H1 (cell line): ENCODE measurements at places on chromosomes 11 and 22.

GRCh38 chr11:2899080-2899783, 13.7 kb upstream of the CDKN1C start:
- DNase-seq = no peak

DNA sequence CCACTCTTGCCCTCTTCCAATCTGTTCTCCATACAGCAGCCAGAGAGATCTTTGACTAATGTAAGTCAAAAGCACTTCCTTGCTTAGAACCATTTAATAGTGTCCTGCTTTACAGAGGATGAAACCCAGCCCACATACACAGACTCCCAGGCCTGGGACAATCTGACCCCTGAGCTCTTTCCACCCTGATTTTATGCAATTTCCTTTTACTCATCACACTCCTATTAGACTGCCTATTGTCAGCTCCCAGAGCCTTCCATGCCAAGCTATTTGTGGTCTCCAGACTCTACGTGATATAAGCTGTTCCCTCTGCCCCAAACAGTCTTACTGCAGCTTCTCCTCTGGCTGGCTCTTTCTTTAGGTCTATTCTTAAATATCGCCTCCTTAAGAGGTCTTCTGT, 28.1 kb downstream of the ME3 start:
- DNase-seq = no peak

- no peak for DNase-seq
These were observed 158.5 kb downstream of the ADAMTS15 start for GRCh38 chr11:130606781-130607511.

DNA sequence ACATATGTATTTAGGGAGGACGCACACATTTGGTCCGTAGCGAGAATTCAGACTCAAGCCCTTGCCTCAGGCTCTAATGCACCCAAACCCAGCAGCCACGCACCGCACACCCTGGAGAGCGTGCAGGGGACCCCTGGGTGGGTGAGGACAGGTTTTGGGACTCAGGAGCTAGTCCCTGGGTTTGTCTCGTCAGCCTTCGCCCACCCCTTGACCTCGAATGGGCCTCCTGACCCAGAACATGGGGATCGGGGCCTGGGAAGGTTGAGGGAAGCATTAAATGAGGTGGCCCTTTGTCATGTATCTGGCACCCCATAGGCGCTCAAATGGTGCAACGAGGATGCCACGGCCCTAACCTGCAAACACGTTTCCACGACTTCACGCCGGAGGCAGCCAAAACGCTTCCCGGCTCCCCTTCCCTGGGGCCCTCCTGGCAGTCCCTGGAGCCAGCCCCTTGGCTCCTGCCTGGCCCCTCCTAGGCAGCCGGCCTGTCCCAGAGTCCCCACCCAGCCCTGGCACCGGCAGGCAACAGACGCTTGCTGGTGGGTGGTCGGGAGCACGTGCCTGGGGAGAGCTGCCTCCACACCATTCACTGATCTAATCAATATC, 5.5 kb upstream of the LINC01488 start:
- peak; percentile 67 for DNase-seq

DNA sequence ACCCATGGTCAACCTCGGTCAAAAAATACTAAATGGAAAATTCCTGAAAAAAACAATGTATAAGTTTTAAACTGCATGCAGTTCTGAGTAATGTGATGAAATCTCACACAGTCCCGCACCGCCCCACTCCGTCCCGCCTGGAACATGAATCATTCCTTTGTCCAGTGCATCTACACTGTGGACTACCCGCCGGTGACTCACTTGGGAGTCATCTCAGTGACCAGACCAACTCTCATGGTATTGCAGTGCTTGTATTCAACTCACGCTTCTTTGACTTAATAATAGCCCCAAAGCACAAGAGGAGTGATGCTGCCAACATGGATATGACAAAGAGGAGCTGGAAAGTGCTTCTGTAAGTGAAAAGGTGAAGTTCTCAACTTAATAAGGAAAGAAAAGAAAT, 48.8 kb downstream of the ARHGAP32 start:
- DNase-seq = peak; percentile 17

- DNase-seq = no peak
These were observed 791.2 kb downstream of the BRD1 start for GRCh38 chr22:49036513-49036912.

- DNase-seq = no peak
These were observed 5.9 kb upstream of the SOX10 start for GRCh38 chr22:37990301-37990700.

DNA sequence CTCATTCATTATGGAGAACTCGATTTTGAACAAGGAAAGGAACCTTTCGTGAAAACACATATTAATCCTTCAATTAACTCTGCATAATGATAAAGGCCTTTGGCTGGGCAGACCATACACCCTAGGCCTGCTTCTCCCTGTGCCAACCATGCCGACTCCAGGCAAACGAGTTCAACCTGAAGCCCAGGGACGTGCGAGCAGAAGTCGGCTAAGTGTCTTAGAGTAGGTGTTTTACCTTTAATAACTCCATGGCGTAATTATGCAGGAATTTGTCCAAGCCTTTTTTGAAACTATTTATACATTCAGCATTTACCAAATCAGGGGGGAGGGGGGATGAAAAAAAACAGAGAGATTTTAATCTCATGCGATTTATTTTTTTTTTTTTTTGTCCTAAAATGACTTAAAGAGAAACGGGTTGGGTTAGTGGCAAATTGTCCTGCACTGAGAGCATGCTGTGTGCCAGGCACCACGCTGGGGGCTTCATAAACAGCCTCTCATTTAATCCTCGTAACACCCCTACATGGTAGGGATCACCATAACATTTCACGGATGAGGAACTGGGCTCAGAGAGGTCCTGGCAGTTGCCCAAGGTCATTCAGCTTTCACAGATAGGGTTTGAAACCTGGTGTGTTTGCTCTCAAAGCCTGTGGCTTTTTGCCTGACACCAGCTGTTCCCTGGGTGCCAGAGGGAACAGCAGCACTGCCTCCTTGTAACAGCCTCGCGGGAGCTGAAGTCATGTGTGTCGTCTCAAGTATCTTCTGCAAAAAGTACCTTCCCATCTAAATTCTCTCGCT, 423.9 kb downstream of the MN1 start:
- DNase-seq = no peak

DNA sequence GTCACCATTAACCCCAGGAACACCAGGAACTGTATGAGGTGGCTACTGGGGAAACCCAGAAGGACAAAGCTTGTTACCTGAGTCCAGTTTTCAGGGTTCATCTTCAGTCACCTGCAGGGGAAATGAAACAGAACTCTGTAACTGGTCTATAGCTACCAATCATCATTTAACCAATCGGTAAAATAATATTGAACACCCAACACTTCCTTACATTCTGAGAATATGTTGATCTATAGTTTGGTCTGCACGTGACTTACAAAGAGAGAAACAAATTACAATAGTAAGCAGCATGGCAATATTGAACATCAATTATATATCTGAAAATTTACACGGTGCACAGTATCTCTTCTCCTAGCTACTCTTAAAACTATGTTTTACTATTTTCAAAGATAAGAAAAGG, at the start of gene OR6T1:
Gene OR6T1 (minus strand): TSS at position 101 of the 400 bp plus-strand sequence. CDS start 0 bp downstream, at position 101.
- DNase-seq = no peak

DNA sequence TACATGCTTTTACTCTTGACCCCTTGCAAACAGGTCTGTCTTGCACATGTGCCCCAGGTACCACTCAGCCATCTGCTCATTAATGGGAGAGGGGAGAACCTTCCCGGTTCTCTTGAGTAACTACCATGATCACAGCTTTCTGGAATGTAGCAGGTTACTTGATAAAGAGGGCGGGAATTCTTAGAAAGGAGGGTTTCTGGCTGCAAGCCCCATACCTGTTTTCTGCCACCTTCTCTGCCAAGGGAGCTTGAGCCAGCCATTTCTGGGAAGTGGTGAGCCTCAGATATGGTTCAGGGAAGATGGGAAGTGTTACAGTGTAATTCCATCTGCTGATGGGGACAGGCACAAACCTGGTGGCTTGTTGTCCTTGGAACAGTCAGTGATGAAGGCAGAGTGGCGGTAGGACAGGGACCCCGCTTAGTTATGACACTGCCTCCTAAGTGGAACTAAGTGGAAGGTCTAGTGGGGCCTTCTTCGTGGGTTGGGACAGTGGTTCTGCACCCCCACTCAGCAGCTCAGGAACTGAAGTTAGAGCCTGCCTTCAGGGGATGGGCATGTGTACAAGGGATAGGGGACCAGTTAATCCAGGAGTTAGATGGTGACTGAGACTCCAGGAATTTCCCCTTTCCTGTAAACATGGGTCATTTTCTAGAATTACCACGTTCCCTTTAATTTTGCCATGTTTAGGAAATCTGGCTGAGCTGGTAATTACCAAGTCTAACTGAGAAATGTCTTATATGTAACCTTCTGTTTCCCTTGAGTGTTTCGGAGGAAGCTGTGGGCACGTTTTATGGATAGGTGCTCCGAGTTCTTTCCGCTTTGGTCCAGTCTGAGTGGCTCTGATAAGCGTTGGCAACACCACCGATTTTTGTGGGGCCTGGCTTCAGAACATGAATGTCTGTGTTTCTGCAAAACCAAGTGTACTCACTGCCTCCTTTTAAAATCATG, 35.3 kb downstream of the BCR start:
- no peak for DNase-seq

GRCh38 chr11:65355013-65355775, 643 bp downstream of the TIGD3 start:
- DNase-seq = peak; percentile 71

GRCh38 chr11:15905366-15906104, 450.8 kb downstream of the SOX6 start:
- DNase-seq = no peak

DNA sequence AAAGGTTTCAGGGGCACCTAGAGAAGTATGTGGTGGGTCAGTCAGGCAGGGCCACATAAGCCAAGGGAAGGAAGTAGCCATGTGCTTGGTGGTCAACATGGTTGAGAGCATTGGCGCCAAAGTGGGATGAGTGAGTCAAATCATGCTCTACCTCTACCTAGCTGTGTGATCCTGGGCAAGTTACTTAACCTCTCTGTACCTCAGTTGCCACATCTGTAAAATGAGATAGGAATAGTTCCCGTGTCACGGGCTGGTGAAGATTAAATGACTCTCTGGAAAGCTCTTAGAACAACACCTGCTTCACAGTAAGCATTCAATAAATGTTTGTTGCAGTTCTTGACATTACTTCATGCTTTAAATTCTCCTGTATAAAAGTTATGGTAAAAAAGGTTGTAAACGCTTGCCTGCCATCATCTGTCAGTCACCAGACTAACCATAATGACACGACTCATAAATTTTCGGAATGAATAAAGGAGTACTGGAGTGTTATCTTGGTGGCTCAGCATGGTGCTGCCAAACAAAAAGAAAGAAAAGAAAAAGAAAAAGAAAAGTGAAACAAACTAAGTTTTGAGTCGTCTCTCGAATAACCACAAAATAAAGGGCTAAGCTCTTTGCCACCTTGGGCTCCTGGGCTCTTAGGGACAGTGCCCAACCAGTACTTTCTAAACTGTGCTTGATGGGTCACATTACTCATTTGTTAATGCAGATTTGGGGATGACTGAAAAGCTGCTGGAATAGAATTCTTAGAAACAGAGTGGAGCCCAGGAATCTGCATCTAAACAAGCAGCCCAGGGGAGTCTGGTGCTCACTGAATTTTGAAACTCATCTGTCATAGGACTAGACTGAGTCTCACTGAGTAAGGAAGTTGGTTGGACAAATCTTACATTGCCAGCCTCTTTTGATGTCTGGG, 107.6 kb downstream of the LDLRAD3 start:
- no peak for DNase-seq

DNA sequence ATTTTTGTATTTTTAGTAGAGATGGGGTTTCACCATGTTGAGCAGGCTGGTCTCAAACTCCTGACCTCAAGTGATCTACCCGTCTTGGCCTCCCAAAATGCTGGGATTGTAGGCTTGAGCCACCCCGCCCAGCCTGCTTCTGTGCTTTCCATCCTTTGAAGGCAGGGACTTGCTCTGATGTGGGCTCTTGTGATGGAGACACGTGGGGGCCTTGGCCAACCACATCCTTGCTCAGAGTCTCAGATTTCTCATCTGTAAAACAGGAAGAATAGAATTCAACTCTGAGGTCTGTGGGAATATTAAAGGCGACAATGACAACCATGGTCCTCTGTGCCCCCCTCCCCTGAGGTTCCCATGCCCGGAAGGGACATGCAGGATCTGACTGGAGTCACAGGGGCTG, 3.8 kb upstream of the GGA1 start:
- DNase-seq = no peak

- DNase-seq = peak; percentile 38
These were observed 41.0 kb upstream of the EIF3D start for GRCh38 chr22:36569999-36570398.

GRCh38 chr11:131855320-131855719, 484.9 kb downstream of the NTM start:
- DNase-seq = no peak

DNA sequence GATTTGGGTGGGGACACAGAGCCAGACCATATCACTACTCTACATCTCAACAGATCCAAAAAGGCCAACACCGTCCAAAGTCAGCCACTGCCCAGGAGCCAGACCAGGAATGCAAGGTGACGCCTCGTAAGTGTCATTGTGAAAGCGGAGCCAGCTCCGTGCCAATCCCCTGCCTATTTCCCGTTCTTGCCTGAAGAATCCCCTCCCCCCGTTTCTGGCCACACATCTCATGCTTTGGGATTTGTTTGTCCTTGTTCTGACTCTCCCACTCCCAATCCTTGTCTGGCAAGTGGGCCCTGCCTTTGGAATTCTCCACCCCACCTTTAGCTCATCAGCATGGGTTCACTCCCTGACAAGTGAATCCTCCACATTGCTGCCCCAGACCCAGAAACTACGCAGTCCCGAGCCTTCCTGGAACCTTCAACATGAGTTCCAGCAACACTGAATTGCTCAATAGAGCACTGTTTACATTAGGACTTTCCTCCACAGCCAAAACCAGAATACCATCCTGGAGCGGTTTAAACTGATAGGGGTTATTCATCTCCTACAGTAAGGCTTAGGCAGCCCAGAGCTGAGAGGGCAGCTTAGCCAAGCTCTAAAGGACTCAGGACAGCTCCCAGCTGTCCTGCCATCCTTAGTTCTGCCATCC, 6.0 kb upstream of the SLC35C1 start:
- DNase-seq = peak; percentile 39

GRCh38 chr11:114522818-114523217, 36.9 kb downstream of the NXPE1 start:
- DNase-seq = no peak

- DNase-seq = no peak
These were observed 9.9 kb downstream of the PISD start for GRCh38 chr22:31652088-31652487.

GRCh38 chr11:129237456-129237855, 45.3 kb upstream of the ARHGAP32 start:
- DNase-seq = no peak

GRCh38 chr22:50703726-50704509, 31.3 kb downstream of the SHANK3 start:
- no peak for DNase-seq

GRCh38 chr11:66369073-66369894, 2.3 kb downstream of the SLC29A2 start:
- no peak for DNase-seq

DNA sequence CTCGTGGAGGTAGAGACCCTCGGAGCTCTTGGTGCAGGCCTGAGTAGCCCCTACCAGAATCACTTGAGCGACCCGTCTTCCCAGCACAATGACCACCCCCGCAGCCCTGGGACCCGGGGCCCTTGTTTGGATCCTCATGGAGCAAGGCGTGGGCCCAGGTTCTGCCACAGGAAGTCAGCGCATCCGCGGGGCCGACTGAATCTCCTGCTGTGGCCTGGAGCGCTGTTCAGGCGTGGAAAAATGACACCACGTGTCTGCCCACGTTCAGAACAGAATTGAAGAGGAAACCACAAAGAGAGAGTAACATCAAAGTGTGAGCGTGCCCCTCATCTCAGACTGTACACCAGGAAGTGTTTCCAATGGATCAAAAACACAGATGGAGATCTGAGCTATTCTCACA, 1479.2 kb downstream of the TBC1D22A start:
- peak; percentile 30 for DNase-seq

GRCh38 chr11:86688398-86689179, 16.2 kb upstream of the ME3 start:
- DNase-seq = no peak

GRCh38 chr11:58628446-58628845, 6.0 kb downstream of the CNTF start:
- no peak for DNase-seq
